ENCODE measurements at places on chromosomes 16 and 17.
A peak's percentile ranks its signal among the peaks of the same experiment; 100 is the strongest.

GRCh38 chr16:56776562-56776961 lies 46.6 kb downstream of the NUP93 start:
- DNase-seq, result no peak

DNA sequence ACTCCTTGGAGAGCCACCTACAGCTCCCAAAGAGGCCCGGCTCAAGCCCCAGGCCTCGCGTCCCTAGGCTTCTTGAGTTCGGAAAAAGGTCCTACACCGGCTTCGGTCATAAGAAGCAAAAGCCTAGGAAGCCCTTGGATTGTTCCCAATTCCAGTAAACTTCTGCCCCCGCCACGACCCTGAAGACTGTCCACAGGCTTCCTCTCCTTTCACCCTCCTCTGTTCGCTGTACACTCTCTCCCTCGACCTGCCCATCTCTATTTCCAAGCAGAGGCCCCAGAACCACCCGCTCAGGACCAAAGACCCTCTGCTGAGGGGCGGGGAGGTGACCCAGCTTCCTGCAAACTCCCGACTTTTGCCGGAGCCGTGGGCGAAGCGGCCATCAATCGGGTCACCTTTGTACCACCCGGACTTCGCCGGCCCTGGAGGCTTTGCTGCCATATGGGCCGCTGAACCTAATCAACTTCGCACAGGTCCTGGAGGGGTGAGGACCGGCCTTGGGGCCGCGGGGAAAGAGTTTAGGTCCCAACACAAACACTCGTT lies 2.7 kb downstream of the HOXB2 start:
- DNase-seq, result peak; percentile 39

DNA sequence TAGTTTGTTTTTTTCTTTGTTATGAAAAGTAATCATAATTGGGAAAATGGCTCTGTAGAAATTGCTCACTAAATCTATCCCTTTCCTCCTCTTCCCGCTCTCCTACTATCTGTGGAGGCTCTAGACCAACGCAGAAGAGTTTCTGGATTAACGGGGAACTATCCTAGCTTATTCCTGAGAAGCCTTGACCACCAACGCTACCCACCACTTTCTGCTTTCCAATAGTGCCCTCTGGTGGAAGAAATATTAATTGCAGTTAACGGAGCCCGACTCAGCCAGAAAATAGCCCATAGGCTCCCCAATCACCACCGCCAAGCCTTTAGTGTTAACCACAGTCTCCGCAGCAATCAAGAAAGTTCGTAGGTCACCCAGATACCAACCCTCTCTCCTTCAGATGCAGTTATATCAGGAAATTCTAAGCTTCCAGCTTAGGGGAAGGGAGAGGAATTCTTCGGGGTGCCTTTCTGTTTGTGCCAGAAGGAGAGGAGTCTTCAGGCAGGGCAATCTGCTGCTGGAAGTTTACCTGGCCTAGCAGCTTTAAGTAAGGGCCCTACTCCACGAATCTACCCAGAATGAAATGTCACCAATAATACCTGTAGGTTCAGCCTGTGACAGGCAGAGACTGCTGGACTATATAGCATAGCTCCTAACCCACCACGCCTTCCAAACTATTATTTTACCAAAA lies 23.0 kb upstream of the NSRP1 start:
- peak; percentile 36 for DNase-seq

- no peak for DNase-seq
These were observed 10.5 kb downstream of the PRKCA start for GRCh38 chr17:66312912-66313311.

DNA sequence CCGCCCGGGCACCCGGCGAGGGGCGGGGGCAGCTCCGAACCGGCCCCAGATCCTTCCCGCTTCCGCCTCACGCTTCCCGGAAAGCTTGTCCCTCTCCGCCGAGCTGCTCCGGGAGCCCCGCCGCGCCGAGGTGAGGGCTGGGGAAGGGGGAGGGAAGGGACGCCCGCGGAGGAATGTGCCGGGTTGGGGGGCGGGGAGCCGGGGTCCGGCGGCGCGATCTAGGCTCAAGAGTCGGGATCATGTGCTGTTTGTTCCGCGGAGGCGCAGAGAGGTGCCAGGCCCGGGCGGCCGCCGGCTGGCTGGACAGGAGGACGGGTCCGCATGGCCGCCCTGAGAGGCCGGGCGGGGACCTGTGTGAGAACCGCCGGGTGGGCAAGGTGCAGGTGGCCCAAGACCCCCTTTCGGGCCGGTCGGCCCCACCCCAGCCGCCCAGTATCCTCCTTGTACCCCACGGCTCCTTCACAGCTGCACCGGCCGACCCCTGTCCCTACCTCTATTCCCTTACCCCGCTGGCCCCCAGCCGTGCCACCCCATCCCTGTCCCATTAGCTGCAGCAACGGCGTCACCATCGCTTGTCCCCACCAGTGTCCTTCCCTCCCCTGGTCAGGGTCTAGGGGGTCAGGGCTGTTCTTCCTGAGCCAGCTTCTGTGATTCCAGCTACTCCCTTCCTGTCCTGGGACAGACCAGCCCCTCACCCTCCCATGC lies 429 bp downstream of the KIF1C start:
- DNase-seq, result no peak

DNA sequence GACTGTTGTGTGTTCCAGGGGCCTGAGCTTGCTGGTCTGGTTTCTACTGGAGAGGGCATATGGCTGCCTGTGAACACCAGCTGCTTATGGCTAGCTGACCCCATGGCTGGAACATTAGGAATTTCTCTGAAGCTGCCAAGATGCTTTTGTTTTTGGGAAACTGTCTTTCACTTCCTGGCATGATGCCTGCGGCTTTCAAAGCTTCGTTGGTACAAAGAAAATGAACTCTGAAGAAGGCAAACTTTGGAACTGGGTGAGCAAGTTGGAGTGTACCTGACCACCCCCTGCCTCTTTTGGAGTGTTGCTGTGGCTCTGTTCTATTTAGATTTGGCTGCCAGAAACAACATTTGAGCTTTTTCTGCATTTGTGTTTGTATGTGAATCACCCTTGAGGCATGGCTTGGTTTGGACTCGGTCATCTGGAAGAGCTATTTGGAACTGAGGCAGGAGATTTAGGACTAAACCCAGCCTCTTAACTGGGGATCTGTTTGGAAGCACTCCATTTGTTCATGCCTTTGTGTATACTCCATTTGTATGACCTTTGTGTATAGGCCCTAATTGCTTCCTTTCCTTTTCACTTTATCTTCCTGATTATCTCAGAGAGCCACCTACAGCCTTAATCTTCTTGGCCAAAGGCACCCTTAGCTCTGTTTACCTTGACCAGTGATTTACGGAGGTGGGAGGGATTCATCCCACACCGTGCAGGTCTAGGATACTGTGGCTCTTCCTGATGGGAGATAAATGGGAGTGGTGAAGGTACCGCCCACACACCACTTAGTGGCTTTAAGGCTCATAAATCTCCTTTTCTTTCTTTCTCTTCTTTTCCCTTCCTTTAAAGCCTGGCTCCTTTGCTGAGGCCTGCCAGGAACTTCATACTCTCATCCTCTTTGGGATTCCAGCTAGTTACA lies 7.3 kb upstream of the CPHXL start:
- no peak for DNase-seq

Data from CD4-positive, alpha-beta T cell treated with Interleukin-4 for 1 hour (primary cell).